Hepatocyte (in vitro differentiated cells): ENCODE measurements at places on chromosomes 1 and 21. TPM values are rescaled to one million over a fixed set of nuclear protein-coding genes. Genes with fewer than 3 reads are reported as not detected.

Gene CHAF1B
- 1.9 and 3.5 TPM in 2 replicates for total RNA-seq

Gene BCAN
- 0.03 and 0.84 TPM in 2 replicates for total RNA-seq

Gene TFAP2E
- total RNA-seq: not detected in 2 replicates

DNA sequence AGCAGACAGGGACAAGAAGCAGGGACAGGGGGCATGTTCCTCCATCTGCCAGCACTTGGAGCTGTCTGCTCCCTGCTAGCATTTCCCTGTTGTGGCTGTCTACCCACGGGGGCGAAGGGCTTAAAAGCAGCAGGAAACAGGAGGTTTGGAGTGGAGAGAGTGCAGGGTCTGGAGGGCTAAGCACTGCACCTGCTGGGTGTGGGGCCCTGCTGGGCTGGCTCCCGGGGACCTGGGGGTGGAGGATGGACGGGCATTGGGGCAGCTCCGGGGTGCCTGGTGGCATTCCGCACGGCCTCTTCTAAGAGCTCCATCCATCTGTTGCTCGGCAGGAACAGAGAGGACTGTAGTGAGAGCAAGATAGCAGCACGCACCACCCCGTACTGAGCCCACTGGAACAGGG lies 21.2 kb downstream of the LRRC71 start:
- no peak overlapping the region for H3K4me3 ChIP-seq
- H3K27ac ChIP-seq: no peak overlapping the region
- no peaks in the 10 kb centered on the region for H3K4me1 ChIP-seq
- H3K36me3 ChIP-seq: no peaks in the 10 kb centered on the region
- no peak for DNase-seq

DNA sequence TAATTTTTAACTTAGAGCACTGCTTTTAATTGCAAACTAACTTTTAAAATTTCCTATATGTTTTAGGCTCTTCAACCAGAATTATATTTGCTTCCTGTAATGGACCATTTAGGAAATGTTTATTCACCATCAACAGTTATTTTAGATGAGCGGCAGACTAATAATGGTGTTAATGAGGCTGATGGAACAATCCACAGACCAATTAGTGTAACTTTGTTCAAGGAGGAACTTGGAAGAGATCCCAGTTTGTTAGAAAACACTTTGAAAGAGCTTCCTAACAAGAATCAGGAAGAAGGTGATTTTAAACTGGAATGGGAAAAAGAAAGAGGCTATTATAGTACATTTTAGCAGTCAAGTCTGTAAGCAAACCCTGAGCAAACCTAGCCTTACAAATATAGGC lies 19.4 kb upstream of the GNG5 start:
- H3K27ac ChIP-seq: no peak overlapping the region
- DNase-seq: no peak
- H3K4me1 ChIP-seq: no peaks in the 10 kb centered on the region
- H3K4me3 ChIP-seq: no peak overlapping the region
- no peaks in the 10 kb centered on the region for H3K36me3 ChIP-seq
- H3K27me3 ChIP-seq: no peaks in the 10 kb centered on the region
